ENCODE measurements at places on chromosomes 3 and 15.

DNA sequence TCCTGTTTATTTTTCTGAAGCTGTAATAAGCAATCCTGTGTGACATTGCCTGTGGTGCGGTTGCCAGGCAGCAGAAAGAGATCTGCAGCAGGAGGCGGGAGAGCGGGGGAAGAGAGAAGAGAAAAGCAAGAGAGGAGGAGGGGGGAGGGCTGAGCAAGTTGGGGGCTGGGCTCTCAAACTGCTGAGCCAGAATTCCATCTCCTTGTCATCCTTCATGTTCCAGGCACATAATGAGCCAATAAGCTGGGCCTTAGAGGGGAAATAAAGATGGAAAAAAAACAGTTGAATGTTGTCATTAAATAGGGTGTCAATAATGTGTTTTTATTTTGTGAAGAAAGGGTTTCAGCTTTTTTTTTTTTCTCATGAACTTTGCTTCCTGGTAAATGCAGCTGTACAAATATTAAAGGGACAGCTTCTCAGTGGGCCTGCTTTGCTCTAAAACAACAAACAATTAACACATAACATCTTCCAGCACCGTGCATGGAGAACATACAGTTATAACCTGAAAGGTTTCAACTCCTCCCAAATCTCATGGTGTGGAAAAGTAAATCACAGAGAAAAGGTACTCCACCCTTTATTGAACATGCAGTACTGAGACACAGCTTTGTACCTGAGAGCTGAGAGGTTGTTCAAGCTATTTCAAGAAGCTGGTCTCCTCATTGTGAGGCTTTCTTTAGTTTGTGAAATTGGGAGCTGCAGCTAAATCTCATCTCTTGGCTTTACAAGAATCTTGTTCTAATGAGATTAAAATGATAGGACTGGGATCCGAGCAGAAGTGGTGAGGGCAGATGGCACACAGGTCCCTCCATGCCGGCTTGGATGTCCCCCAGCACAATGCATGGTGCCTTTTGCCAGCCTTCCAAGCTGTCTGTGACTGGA lies 451.1 kb upstream of the KCNMB2 start:
- DNase-seq: no peak

DNA sequence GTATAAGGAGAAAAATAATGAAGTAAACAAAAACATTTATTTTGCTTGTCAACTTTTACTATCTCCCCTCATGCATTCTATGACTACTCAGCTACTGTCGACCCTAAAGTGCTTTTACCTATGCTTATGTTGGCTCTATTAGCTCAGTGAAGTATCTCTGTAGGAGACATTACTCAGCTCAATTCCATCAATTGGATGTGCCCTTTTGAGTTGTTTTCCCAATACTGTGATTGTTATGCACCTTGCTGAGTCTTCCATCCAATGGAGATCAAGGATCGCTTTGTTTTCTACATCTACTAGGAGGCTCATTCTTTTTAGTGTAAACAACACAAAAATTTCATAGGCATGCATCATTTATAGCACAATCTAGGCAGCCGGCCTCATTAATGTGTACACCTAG lies 403.8 kb upstream of the ARL6 start:
- no peak for DNase-seq

- DNase-seq: no peak
These were observed 131.9 kb downstream of the B3GALNT1 start for GRCh38 chr3:160973067-160973809.

- no peak for DNase-seq
These were observed 125.1 kb downstream of the GABRG3 start for GRCh38 chr15:27095886-27096624.

- DNase-seq: no peak
These were observed 1024.4 kb upstream of the CADM2 start for GRCh38 chr3:83934192-83935021.

DNA sequence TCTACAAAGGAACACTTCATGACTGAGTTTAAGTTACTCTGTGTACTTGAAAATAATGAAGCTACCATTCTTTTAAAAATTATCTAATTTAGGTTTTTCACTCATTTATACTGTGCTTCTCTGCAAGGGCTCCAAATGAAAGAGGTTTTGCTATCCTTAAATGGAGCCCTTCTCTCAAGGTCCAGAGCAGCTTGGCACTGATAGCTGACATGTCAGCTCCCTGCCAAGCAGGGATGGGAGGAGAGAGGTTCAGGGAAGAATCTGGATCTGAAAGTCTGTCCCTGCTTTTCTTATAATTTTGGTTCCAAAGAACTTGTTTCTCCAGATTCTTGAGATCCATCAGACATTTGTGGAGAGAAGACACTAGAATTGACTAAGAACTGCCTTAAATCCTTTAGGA lies 39.1 kb downstream of the MRPS11 start:
- no peak for DNase-seq

GRCh38 chr3:129007792-129008191 lies 6.7 kb downstream of the EFCC1 start:
- no peak for DNase-seq

GRCh38 chr15:73231661-73232419 lies 136.9 kb downstream of the HCN4 start:
- DNase-seq: no peak

DNA sequence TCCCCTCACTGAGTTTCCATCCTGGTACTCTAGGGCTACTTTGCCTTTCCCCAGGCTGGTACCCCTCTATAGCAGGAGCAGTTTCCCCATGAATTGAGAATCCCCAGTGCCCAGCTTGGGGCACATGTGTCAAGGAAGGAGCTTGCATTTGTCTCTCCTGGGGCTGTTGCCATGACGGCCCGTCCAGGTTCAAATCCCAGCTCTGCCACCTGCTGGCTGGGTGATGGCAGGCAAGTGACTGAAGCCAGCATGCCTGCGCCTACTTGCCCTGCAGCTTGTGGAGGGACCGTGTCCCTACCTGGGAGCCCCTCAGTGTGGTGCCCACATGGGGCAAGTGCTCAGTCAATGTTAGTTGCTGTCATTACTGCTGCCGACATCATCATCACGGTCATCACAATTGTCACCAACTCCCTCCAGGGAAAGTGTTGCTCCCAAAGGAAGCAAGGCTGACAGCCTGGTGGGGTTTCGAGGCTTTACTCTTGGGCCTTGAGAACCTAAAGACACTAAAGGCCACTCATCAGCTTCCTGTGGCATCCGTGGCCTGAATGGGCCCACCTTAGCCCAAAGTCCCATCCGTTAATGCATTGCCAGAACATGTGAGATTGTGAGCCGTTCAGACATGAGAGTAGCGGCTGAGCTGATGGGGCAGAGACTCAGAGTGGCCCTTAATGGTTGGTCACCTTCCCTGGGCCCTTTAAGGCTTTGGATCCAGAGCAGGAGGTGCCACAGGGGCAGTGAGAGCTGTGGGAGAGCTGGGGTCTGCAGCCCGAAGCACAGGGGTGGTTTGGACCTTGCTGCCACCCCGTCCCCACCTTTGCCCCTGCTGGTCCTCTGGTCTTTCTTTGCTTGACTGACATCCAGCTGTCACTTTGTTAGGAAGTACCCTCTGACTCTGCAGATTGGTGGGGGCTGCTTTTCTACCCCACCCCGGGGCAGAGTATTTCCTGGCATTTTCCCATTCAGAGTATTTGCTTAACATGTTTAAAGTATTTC lies 144.4 kb downstream of the DNAJB8 start:
- DNase-seq: no peak

DNA sequence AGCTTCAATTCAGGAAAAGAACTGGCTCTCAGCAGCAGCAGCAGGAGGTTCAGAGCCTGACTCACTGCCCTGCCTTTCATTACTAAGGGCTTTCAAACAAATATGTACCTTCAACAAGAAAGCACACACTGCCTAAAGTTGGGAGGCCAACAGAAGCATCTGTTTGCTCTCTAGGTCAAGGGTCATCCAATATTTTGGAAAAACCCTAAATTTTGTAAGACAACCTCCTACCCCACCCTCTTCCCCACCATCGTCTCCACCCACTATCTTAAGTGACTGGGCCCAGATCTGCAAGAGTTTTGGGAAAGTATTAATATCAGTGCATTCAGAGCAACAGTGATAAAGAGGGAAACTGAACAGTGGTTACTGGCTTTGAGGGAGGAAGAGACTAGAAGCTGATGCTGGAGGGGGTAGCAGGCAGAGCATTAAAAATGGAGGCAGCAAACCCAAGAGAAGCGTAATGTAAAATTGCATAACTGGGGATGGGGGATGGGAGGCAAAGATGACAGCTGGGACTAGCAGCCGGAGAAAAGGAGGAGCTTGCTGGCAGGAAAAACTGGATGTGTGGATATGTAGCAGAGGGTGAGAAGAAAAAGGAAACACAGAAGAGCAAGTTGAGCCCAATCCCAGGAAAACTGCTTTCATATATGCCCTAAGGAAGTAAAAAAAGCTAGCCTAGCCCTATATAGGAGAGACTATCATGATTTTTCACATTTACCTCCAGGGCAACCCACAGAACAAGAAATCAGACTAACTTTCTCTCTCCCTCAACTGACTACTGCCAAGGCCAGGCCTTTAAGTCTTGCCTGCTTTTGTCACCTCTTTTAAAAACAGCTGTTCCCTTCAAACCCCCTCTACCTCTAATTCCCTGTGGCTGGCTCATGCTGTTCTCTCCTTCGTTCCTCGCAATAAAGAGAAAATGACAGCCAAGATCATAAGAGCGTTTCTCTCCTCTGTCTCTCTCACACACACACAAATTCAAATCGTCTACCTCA lies 31.4 kb downstream of the NPTN start:
- DNase-seq: no peak

DNA sequence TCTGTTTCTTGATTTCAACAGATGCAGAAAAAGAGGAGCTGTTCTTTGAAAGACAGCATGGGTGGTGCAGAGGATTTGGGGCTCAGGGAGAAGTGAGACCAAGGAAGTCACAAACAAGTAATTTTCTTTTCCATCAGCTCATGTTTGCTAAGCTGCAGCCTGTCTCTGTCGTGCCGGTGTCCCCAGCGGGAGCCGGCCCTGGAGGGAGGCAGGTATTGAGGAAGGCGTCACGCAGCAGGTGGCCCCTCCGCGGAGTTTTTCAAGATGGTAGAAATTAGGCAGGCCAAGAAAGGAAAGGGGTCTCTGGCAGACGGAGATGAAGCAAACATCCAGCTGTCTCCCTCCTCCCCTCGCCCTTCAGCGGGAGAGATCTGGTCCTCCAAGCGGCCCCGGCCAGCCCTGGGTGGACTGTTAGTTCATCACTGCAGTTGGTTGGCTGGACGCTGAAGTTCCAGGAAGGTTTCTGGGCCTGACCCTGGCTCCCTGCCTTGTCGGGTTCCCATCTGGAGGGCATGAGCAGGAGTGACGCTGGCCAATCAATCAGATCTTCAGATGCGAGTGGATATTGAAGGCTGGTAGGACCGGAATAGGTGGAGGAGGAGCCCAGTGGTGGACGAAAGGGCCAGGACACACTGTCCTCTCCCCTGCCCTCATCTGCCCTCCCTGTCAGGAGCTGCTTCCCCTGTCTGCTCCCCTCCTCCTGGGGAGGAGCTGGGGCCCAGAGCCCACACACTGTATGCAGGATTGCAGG lies 27.7 kb upstream of the MUC4 start:
- DNase-seq: no peak

DNA sequence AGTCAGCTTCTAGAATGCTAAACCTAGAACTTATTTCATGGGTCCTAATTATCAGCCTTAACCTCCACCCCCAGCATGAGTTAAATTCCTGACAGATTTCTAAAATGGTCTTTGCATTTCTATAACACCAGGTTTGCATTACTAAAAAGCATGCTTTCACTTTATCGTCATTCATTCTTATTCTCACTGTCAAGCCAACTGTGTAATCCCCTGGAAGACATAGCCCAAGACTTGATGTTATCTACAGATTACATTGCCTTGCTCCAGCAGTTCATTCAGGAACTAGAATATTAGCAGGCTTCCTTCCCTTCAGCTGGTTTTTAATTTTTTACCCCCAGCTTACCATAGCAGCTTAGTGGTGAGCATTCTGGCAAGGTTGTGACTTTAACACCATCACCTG lies 184.0 kb downstream of the SLCO3A1 start:
- no peak for DNase-seq

DNA sequence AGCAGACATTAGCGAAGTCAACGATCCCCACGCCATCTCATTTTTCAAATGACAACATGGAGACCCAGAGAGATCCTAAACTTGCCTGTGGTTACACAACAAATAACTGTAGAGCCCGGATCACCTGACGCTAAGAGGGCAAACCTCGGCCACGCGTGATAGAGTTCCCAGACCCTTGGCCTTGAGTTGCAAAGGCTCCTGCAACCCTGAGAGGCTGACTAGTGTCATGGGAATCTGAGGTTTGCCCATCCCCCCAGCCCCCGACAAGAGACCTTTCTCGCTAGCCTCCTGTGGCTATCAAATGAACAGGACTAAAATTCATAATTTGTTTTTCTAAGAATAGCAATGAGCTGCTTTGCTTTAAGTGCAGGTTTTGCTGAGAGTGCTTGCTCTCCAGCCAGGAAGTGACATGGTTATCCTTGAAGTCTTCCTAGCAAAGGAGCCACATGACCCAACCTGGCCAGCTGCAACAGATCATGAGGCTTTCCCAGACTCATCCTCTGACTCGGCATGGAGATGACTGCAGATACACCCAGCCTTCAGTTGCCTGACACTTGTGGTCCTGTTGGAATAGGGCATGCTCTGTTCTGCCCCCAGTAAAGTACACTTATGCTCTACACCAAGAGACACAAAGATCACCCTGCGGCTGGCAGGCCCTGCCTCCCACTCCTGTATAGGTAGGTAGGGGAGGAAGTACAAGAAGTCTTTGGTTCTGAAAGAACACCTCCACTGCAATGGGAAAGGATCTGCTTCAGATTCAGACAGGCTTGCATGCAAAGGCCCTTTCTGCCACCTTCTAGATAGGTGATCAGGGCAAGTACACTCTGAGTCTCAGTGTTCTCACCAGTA lies 36.0 kb downstream of the MCF2L2 start:
- no peak for DNase-seq

GRCh38 chr3:26108846-26109489 lies 319.1 kb downstream of the OXSM start:
- no peak for DNase-seq

- no peak for DNase-seq
These were observed 242.0 kb upstream of the GOLGA6L4 start for GRCh38 chr15:83993591-83993990.

DNA sequence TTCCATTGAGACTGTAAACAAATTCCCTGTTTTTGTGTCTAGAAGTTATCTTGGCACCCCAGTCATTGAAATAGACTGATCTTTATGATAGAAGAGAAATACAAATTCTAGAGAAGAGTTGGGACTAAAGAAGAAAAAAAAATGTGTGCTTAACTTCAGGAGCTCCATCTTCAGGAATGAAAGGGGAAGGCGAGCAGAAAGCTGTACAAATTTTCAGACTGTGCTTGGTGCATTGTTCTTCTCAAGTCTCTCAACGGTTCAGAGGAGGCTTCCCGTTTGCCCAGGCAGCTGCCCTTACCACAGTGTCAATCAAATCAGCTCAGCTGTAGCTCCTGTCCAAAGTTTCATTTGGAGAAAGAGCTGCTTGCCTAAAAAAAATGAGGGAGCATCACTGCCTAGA lies 41.7 kb downstream of the OXSM start:
- DNase-seq: no peak

GRCh38 chr15:78638658-78639314 lies 2.2 kb downstream of the CHRNB4 start:
- peak; percentile 18 for DNase-seq

DNA sequence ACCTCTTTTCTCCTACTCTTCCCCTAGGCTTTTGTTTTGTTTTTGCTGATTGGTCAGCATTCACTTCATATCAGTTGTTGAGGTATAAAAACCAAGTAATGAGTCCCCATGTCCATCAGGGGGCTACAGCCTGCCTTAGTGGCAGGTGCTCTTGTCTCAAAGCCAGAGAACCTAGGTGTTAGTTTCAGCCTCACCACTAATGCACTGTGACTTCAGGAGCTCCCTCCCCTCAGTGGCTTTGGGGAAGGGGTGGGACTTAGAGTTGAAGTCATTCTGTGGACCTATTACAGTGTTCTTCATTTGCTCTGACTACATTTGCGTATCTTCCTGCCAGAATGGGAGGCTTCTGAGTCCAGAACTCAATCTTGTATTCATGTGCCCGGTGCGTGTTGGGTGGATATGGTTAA lies 41.6 kb downstream of the NR2C2 start:
- no peak for DNase-seq
